B cell (primary cell): ENCODE measurements at places on chromosomes 1 and 21.

GRCh38 chr1:177092001-177092400 lies 72.5 kb downstream of the ASTN1 start:
- H3K4me3 ChIP-seq: no peak overlapping the region
- H3K27me3 ChIP-seq: no peaks in the 10 kb centered on the region
- H3K4me1 ChIP-seq: no peaks in the 10 kb centered on the region

- DNase-seq: no peak
- no peaks in the 10 kb centered on the region for H3K36me3 ChIP-seq
- no peaks in the 10 kb centered on the region for H3K27me3 ChIP-seq
- no peak overlapping the region for H3K27ac ChIP-seq
- H3K4me3 ChIP-seq: no peak overlapping the region
These were observed 61.3 kb downstream of the CD34 start for GRCh38 chr1:207849646-207850045.

- H3K27me3 ChIP-seq: no peaks in the 10 kb centered on the region
- peak; percentile 46 for DNase-seq
- H3K4me3 ChIP-seq: no peak overlapping the region
- peaks cover 7% of the 10 kb centered on the region for H3K4me1 ChIP-seq
- no peaks in the 10 kb centered on the region for H3K36me3 ChIP-seq
These were observed 18.9 kb upstream of the RNF223 start for GRCh38 chr1:1092894-1093609.

GRCh38 chr1:22846458-22846857 lies 126.2 kb downstream of the LACTBL1 start:
- no peak overlapping the region for H3K4me3 ChIP-seq
- peaks cover 4% of the 10 kb centered on the region for H3K4me1 ChIP-seq
- no peaks in the 10 kb centered on the region for H3K27me3 ChIP-seq
- no peak overlapping the region for H3K27ac ChIP-seq

DNA sequence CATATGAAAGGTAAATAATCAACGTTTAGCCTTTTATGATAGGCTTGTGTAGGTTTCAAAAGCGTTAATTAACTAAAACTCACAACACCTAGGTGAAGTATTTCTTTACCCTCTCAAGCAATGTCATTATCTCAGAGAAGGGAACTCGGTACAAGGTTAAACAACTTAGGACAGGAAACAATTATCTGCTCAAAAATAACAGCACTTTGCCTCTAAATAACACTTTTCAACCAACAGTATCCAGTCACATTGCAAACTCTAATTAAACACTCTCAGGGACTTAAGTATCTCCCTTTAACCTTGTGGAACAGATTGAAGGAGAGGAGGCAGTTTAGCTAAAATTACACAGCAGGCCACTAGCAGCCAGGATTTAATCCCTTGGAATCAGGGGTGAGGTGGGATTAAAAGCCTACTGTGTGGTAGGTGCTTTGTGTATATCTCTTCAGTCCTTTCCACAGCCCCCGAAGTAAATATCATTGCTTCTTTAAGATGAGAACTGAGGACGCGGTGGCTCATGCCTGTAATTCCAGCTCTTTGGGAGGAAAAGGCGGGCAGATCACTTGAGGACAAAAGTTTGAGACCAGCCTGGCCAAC lies 5.2 kb upstream of the AKNAD1 start:
- H3K36me3 ChIP-seq: no peaks in the 10 kb centered on the region
- H3K27me3 ChIP-seq: no peaks in the 10 kb centered on the region
- no peak for DNase-seq
- no peak overlapping the region for H3K4me3 ChIP-seq

GRCh38 chr1:203271018-203271743 lies 34.1 kb upstream of the BTG2 start:
- H3K27ac ChIP-seq: peak overlapping the region; percentile 58
- no peak overlapping the region for H3K4me3 ChIP-seq
- no peaks in the 10 kb centered on the region for H3K36me3 ChIP-seq
- no peaks in the 10 kb centered on the region for H3K27me3 ChIP-seq

GRCh38 chr1:36322041-36322785 lies 1.2 kb downstream of the EVA1B start:
- peaks cover 40% of the 10 kb centered on the region for H3K4me1 ChIP-seq
- H3K4me3 ChIP-seq: peak overlapping the region; percentile 63
- H3K27ac ChIP-seq: no peak overlapping the region
- H3K27me3 ChIP-seq: peaks cover 36% of the 10 kb centered on the region

DNA sequence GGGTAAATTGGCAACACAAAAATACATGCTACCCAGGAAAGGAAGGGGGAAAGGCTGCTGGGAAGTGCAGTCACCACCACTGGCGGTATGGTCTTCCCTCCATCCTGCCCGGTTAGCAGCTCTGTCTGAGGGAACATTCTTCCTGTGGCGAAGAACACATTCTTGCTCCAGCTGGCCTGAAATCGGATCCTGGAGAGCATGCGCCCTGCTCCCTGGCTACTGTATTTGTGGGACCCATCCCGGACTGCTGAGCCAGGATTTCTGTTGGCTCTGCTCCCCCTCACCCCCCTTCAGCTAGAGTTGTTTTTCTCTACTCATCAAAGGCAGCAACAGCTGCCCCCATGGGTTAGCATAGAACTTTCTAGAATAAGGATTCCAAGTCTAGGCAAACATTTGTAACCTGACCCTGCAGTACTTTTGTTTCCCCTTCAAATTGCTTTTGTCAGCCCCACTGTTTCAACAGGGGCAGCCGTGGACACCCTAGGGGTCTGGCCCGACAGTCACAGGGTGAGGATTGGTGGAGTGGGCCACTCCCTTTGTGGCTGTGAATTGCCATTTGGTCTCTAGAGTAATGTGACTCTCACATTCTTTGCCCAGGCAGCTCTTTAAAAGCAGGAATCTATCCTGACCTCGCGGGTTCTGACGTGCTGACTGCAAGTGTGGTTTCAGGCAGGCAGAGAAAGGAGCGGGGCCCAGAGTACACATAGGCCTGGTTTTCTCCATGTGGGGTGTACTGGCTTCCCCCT lies 157.7 kb downstream of the TOMM20 start:
- no peak for DNase-seq
- no peaks in the 10 kb centered on the region for H3K36me3 ChIP-seq
- H3K27me3 ChIP-seq: peaks cover 4% of the 10 kb centered on the region

DNA sequence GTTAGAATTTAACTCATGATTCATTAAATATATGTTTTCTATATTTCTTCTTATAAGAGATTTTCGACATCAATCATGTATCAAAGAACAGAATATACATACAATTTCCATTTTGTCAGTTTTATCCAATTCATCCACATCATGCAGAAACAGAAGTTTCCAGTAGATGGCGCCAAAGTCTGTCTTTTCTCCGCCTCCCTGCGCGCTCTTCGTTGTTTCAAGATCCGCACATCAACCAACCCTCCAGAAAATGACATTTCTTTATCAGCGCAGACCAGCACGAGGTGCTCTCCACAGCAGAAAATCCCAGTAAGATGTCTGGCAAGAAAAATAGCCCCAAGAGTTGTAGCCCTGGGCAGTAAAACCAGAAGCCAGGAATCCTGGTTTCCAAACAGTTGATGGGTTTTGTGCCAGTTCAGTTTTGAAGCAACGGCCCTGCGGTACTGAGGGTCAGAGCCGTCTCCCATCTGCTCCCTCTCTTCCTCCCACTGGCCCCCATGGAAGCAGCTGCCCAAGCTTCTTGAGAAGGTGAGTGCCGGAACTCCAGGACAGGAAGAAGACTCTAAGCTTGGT lies 38.6 kb upstream of the GPR137B start:
- H3K27ac ChIP-seq: no peak overlapping the region
- no peaks in the 10 kb centered on the region for H3K36me3 ChIP-seq
- H3K27me3 ChIP-seq: peaks cover 3% of the 10 kb centered on the region
- peaks cover 3% of the 10 kb centered on the region for H3K4me1 ChIP-seq
